ENCODE measurements at places on chromosomes 7 and 10.

GRCh38 chr7:78165454-78165853 is 366.9 kb downstream of the PHTF2 start:
- no peak for DNase-seq
- no peaks in the 10 kb centered on the region for H3K27me3 ChIP-seq
- H3K36me3 ChIP-seq, result peaks cover 23% of the 10 kb centered on the region
- H3K4me3 ChIP-seq, result no peak overlapping the region
- peaks cover 27% of the 10 kb centered on the region for H3K4me1 ChIP-seq

GRCh38 chr7:130268463-130269317 is 2.0 kb downstream of the CPA2 start:
- peaks cover 49% of the 10 kb centered on the region for H3K4me1 ChIP-seq
- DNase-seq, result no peak
- H3K27ac ChIP-seq, result no peak overlapping the region
- no peaks in the 10 kb centered on the region for H3K36me3 ChIP-seq
- no peaks in the 10 kb centered on the region for H3K27me3 ChIP-seq

DNA sequence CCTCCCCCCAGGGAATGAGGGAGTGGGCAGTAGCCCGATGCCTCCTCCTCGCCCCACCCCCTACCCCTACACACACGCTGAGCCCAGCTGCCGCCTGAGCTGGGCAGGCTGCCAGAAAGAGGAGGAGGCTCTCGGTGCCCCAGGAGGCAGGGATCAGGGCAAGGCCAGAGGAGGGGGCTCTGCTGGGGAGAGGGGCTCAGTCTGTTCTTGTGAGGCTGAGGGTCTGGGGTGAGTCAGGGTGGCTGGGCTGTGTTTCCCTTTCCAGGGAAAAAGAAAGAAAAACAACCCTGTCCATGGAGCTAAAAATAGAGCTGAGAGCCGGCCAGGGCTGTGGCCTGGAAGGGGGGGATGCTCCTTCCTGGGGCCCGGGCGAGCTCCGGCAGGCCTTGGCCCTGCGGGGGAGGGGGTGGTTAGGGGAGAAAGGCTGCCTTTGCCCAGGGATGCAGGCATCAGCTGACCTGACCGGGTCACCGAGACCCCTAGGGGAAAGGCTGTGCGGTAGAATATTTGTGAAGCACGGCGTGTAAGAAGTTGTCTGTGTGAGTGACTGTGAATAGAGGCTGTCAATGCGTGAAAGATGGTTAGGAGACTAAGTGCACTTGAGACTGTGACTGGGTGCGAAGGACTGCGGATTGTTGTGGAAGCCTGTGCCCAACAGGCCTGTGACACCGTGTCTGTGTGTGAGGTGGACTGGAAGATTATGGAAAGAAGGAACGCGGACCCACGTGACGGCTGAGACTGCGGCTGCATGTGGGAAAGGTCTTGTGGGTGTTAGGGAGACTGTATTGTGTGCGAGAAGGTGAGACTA is 1.2 kb upstream of the LZTS2 start:
- H3K4me1 ChIP-seq, result peaks cover 32% of the 10 kb centered on the region
- H3K36me3 ChIP-seq, result peaks cover 14% of the 10 kb centered on the region
- H3K27me3 ChIP-seq, result no peaks in the 10 kb centered on the region
- H3K4me3 ChIP-seq, result peak overlapping the region; percentile 83
- H3K27ac ChIP-seq, result peak overlapping the region; percentile 95

DNA sequence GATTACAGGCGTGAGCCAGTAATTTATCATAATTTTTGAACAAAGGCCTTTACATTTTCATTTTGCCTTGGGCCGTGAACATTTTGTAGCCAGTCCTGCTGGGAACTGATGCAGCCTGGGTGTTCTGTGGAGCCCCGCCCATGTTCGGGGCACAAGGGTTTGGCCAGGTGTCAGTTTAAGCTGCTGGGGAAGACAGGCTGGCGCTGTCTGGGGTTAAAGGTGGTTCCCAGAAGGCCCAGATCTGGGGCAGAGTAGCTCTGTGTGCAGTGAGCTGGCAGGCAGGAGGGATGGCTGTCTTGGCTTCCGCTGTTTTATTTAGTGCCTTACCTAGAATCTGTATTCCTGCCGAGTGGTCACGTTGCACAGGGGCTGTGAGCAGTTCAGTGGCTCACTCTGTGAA is 50.2 kb downstream of the DOCK1 start:
- no peak for DNase-seq
- no peak overlapping the region for H3K4me3 ChIP-seq
- peak overlapping the region; percentile 76 for H3K27ac ChIP-seq

- H3K36me3 ChIP-seq, result peaks cover 9% of the 10 kb centered on the region
- H3K27me3 ChIP-seq, result no peaks in the 10 kb centered on the region
- H3K4me1 ChIP-seq, result peaks cover 7% of the 10 kb centered on the region
- no peak overlapping the region for H3K27ac ChIP-seq
- H3K4me3 ChIP-seq, result no peak overlapping the region
These were observed 106.7 kb downstream of the CACNB2 start for GRCh38 chr10:18246967-18247366.

DNA sequence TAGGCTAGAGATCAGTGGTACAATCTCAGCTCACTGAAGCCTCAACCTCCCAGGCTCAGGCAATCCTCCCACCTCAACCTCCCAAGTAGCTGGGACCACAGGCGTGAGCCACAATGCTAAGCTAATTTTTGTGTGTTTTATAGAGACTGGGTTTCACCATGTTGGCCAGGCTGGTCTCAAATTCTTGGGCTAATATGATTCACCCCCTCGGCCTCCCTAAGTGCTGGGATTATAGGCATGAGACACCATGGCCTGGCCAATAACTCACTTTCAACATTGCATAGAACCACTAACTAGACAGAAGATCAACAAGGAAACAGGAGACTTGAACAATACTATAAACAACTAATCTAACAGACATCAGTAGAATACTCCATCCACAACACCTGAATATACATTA is 191.7 kb downstream of the LRRN3 start:
- H3K4me1 ChIP-seq, result peaks cover 7% of the 10 kb centered on the region
- no peaks in the 10 kb centered on the region for H3K36me3 ChIP-seq
- no peak overlapping the region for H3K27ac ChIP-seq
- DNase-seq, result no peak
- no peak overlapping the region for H3K4me3 ChIP-seq

GRCh38 chr10:86684331-86685097 is 16.2 kb downstream of the LDB3 start:
- H3K4me1 ChIP-seq, result peaks cover 33% of the 10 kb centered on the region
- peak; percentile 59 for DNase-seq
- H3K27me3 ChIP-seq, result no peaks in the 10 kb centered on the region
- H3K36me3 ChIP-seq, result no peaks in the 10 kb centered on the region
- H3K4me3 ChIP-seq, result no peak overlapping the region

DNA sequence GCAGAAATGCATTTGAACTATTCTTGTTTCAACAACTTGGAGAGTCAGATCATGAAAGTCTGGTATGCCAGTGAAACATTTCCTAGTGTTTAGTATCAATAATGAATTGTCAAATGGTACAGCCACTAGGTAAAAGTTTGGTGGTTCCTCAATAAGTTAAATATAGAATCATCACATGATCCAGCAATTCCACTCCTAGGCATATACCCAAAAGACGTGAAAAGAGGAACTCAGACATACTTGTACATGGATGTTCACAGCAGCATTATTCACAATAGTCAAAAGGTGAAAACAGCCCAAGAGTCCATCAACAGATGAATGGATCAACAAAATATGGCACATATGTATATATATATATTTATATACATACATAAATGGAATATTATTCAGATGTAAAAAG is 67.0 kb upstream of the HPS1 start:
- DNase-seq, result no peak
- no peaks in the 10 kb centered on the region for H3K36me3 ChIP-seq
- H3K27me3 ChIP-seq, result no peaks in the 10 kb centered on the region
- H3K4me3 ChIP-seq, result no peak overlapping the region
- no peaks in the 10 kb centered on the region for H3K4me1 ChIP-seq
- H3K27ac ChIP-seq, result no peak overlapping the region

GRCh38 chr7:92641921-92642511 is 51.8 kb upstream of the FAM133B start:
- H3K36me3 ChIP-seq, result no peaks in the 10 kb centered on the region
- DNase-seq, result no peak
- no peaks in the 10 kb centered on the region for H3K27me3 ChIP-seq
- H3K4me1 ChIP-seq, result peaks cover 5% of the 10 kb centered on the region

- DNase-seq, result no peak
- H3K27ac ChIP-seq, result no peak overlapping the region
- H3K4me3 ChIP-seq, result no peak overlapping the region
- peaks cover 2% of the 10 kb centered on the region for H3K36me3 ChIP-seq
- no peaks in the 10 kb centered on the region for H3K27me3 ChIP-seq
These were observed 207.8 kb downstream of the WDR37 start for GRCh38 chr10:1264001-1264400.

GRCh38 chr10:78976825-78977755 is 91.7 kb upstream of the ZMIZ1 start:
- no peak overlapping the region for H3K4me3 ChIP-seq
- peaks cover 43% of the 10 kb centered on the region for H3K4me1 ChIP-seq
- peaks cover 11% of the 10 kb centered on the region for H3K27me3 ChIP-seq

GRCh38 chr7:44080118-44080517 is 2.2 kb downstream of the POLM start:
- peaks cover 27% of the 10 kb centered on the region for H3K36me3 ChIP-seq
- DNase-seq, result no peak
- no peak overlapping the region for H3K27ac ChIP-seq
- peaks cover 22% of the 10 kb centered on the region for H3K27me3 ChIP-seq
- peaks cover 11% of the 10 kb centered on the region for H3K4me1 ChIP-seq

GRCh38 chr7:116588225-116588624 is 63.4 kb downstream of the CAV1 start:
- no peaks in the 10 kb centered on the region for H3K36me3 ChIP-seq
- peaks cover 17% of the 10 kb centered on the region for H3K4me1 ChIP-seq

DNA sequence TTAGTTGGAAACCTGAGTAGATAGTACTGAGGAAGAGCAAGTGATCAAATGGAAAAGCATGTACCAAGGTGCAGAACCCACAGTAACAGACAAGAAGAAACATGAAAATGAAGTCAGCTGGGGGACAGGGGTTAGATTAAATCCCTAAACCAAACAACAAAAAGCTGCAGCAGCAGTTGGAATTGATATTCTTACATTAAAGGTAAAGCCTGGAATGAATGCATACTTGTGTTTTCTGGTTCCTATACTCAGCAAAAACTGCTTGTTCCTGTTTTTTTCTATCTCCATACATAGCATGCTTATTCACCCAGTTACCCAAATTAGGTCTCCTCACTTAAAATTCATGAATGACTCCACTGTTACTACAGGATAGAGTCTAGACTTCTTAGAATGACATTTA is 92.4 kb downstream of the TPST1 start:
- no peaks in the 10 kb centered on the region for H3K27me3 ChIP-seq

- H3K36me3 ChIP-seq, result peaks cover 7% of the 10 kb centered on the region
- no peak overlapping the region for H3K27ac ChIP-seq
- H3K27me3 ChIP-seq, result no peaks in the 10 kb centered on the region
These were observed 848.1 kb downstream of the PCDH15 start for GRCh38 chr10:53952698-53953630.

- no peak overlapping the region for H3K4me3 ChIP-seq
These were observed 19.7 kb downstream of the LIMK1 start for GRCh38 chr7:74103219-74103772.

GRCh38 chr7:29457141-29457561 is 106.5 kb upstream of the PRR15 start:
- no peaks in the 10 kb centered on the region for H3K27me3 ChIP-seq
- H3K36me3 ChIP-seq, result no peaks in the 10 kb centered on the region
- no peak for DNase-seq
- H3K4me1 ChIP-seq, result peaks cover 25% of the 10 kb centered on the region
- no peak overlapping the region for H3K4me3 ChIP-seq

GRCh38 chr10:102227050-102227449 is 951 bp downstream of the ELOVL3 start:
- peaks cover 98% of the 10 kb centered on the region for H3K27me3 ChIP-seq
- H3K4me1 ChIP-seq, result peaks cover 8% of the 10 kb centered on the region
- H3K27ac ChIP-seq, result no peak overlapping the region
- DNase-seq, result no peak
- no peaks in the 10 kb centered on the region for H3K36me3 ChIP-seq

DNA sequence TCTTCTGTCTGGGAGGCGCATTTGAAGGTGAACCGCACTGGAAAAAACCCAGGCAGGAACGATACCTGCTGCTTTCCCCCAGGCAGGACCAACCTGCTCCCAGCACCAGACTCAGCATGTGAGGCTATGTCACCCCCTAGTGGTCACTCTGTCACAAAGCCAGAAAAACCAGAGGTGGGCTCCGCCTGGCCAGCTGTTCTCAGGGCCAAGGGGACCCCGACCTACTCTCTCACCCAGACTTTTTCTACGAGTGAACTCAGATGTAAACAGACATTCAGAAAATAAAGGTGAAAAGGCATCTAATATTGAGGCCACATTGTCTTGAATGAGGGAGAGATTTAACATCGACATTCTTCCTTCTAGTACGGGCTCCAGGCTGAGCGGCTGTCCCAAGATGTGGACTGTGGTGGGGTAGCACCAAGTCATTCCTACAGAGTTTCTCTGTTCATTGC is 117.3 kb downstream of the PRKAG2 start:
- no peak overlapping the region for H3K27ac ChIP-seq
- peaks cover 35% of the 10 kb centered on the region for H3K4me1 ChIP-seq
- DNase-seq, result peak; percentile 78
- H3K4me3 ChIP-seq, result no peak overlapping the region
- no peaks in the 10 kb centered on the region for H3K36me3 ChIP-seq
- H3K27me3 ChIP-seq, result peaks cover 8% of the 10 kb centered on the region

DNA sequence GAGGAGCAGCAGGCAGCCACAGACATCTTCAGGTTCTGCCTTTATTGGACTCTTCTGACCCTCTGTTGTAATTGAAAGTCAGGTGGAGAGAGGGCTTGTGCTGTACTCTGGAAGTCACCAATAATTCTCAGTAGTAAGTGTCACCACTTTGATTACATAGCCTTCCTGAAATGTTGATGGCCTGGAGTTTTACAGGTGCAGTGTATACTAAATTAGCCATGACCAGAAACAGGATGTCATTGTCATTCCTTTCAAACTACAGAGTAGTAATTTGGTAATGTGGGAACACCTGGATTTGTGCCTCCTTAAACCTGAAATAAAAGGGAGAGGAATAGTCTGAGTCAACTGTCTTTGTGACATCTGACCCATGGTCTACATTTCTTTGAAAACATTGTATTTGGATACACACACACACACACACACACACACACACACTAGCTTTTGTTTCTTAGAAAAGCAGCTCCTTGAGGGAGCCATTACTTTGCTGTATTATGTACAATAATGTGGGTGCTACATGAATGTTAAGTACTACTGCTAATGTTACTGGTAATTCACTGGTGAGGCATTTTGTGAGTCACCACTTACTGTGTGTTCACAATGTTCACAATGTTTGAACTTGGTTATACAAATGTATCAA is 19.6 kb downstream of the ARL4A start:
- DNase-seq, result no peak
- peaks cover 6% of the 10 kb centered on the region for H3K36me3 ChIP-seq
- H3K27me3 ChIP-seq, result no peaks in the 10 kb centered on the region
- H3K4me3 ChIP-seq, result no peak overlapping the region

All from WTC11 (cell line).